Stimulated activated CD8-positive, alpha-beta memory T cell treated with anti-CD3 and anti-CD28 coated beads, Interleukin-4, amount 100 ng/mL, for 1 hour (primary cell): ENCODE measurements at places on chromosomes 5 and 9.
A peak's percentile ranks its signal among the peaks of the same experiment; 100 is the strongest.

DNA sequence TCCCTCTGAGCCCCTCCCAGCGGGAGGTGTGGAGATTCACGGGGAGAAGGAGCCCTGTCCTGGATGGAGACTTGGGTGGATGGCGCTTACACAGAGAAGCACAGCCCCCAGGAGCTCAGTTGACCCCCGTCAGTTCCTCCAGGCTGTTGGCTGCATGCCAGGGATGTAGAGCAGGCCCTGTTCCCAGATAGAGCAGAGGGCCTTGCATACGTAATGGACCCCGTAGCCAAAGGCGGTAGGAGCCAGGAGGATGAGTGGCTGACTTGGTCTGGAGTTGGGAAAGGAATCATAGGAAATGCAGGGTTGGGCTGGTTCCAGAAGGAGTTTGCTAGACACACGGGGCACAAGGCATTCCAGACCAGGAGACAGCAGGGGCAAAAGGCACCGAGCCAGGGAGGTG is 2.5 kb downstream of the PMPCA start:
- DNase-seq: no peak

GRCh38 chr5:160023007-160023907 is 14.3 kb downstream of the TTC1 start:
- no peak for DNase-seq

DNA sequence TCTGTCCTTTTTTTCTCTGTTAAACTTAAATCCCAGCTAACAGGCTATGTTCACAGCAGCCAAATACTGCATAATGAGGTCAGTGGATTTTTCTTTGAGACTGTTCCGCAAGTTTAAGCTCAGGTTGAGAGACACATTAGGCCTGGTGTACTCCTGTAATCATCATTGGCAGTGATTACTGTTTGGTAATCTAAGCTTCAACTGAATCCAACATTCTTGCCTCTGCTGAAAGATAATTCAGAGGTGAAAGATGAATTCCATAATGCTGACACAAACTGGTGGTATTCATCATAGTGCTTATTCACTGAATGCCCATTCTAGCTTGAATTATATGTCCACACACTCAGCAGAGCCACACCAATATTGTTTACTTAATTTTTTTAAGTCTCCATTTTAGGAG is 108.5 kb downstream of the NFIB start:
- DNase-seq: no peak

- DNase-seq: no peak
These were observed 235.6 kb upstream of the RPS23 start for GRCh38 chr5:82513738-82514137.

- DNase-seq: no peak
These were observed 25.2 kb downstream of the OCLN start for GRCh38 chr5:69517763-69518212.

DNA sequence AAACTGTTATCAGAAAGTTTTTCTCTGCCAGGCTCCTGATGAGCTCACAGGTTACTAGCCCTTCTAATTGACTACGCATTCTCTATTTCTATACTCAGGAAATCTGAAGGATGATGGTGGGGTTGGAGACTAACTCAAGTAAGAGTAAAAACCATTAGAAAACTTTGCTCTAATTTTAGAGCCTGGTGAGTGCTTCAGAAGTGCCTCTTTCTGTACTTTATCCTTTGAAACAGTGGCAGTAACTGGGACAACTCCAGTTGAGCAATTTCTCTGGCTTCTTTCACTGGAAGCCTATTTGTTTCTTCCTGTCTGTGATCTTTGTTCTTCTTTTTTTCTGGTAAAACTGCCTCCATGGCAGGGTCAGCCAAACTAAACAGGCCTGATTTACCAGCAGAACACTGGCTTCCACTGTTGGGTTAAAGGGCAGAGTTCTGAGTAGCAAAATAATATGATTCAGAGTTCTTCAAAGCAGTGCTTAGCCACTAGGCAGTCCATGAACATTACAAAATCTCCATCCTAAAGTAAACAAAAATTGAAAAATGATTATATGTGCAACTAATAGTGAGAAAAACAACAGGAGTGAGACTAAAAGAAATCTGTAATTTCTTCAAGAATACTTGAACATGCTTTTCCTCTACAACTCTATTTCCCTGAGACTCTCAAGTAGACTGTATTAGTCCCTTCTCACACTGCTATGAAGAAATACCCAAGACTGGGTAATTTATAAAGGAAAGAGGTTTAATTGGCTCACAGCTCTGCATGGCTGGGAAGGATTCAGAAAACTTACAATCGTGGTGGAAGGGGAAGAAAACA is 79.8 kb downstream of the MROH2B start:
- no peak for DNase-seq

- no peak for DNase-seq
These were observed 177.6 kb downstream of the DEPDC1B start for GRCh38 chr5:60522292-60522905.

GRCh38 chr9:135230386-135230765 is 142.9 kb downstream of the OLFM1 start:
- DNase-seq: no peak

- DNase-seq: no peak
These were observed 107.4 kb upstream of the SGCD start for GRCh38 chr5:156219483-156220005.

DNA sequence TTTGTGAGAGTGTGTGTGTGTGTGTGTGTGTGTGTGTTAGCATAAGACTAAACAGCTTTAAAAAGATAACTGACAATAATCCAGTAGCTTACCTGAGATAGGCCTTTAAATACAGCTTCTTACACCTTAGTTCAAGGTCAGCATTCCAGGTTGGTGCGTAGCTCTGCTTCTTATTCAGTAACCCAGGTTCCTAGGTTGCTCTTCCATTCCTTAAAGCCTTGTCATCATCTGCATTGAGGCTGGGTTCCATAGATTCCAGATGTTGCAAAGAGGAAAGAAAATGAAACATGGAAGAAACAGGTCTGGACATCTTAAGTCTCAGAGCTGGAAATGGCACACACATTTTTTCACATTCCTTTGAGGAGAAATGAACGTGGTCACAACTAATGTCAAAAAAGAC is 53.9 kb upstream of the CAMK4 start:
- no peak for DNase-seq

- no peak for DNase-seq
These were observed 20.7 kb downstream of the FBXW5 start for GRCh38 chr9:136923881-136924280.

DNA sequence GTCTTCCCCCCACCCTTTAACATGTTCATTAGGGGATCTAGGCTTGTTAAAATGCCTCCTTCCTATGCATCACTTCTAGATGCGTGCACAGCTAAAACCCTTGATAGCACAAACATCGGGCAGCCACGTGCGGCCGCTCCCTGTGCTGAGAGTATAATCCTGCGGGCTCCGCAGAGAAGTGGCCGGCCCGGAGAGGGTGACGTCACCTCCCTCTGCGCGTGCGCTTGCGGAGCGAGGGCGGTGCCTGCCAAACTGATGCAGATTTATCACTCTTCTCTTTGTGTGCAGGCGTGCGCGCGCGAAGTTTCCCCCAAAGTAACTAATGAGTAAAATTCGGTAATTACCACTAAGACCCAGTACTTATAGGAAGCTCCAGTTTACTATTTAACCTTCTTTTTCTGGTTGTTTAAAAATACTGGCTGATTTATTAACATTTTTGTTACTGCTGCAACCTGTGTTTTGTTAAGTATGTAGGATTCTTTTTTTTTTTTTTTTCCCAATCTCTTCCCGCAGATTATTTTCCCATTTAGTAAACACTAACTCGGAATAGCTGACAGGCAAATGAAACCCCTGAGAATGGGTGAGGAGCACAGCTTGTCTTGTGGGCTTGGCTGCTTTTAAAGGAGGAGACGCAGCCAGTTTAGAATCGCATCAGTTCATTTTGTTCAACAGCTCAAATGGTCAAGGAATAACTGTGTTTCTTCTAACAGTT is 121.6 kb downstream of the TRIO start:
- peak; percentile 36 for DNase-seq
